ENCODE measurements at places on chromosomes 6 and 20.

DNA sequence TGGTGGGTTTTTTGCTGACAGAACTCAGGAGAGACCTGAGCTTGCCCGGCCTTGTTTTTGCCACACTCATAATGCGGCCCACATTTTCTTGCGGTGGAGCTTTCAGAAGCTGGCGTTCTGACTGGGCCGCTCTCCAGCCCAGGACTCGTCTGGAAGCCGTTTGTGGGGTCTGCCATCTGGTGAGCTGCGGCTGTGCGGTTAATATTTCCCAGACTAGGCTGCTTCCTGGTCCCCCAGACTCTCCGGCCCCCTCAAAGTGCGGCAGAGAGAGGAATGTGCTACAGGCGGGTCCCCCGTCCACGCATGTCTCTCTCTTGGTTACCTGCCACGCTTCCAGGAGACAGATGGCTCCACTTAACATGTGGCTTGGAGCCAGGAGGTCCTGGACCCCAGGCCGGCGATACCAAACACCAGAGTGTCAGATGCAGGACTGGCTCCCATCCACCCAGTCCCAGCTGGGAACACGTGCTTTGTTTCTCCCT, 128.9 kb upstream of the PMEPA1 start:
- DNase-seq = no peak

GRCh38 chr20:61768571-61769285, 297.0 kb downstream of the TAF4 start:
- no peak for DNase-seq

DNA sequence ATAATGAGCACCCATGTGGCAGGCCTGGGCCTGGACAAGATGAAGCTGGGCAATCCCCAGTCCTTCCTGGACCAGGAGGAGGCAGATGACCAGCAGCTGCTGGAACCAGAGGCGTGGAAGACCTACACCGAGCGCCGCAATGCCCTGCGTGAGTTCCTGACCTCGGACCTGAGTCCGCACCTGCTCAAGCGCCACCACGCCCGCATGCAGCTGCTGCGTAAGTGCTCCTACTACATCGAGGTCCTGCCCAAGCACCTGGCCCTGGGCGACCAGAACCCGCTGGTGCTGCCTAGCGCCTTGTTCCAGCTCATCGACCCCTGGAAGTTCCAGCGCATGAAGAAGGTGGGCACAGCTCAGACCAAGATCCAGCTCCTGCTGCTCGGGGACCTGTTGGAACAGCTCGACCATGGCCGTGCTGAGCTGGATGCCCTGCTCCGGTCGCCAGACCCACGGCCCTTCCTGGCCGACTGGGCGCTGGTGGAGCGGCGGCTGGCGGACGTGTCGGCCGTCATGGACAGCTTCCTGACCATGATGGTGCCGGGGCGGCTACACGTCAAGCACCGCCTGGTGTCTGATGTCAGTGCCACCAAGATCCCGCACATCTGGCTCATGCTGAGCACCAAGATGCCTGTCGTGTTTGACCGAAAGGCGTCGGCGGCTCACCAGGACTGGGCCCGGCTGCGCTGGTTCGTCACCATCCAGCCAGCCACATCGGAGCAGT, 1.9 kb downstream of the FNDC11 start:
- no peak for DNase-seq

DNA sequence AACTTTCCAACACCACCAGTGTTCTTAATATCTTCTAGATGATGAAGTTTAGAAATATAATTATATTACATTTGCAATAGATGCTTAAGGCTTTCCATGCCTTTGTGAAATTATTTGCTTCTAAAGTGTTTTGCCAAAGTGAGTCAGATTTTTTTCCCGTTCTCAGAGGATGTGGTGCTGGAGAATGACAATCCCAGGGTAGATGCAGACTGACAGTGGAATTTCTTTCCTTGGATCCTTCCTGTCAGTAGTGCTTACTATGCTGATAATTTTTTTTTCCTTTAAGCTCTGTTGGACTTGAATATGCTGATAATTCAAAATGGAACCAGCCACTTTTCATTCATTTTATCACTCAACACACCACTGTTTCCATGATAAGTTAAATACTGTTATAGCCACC, 59.9 kb upstream of the SOX4 start:
- no peak for DNase-seq

GRCh38 chr6:15247500-15248450, 1.9 kb downstream of the JARID2 start:
- no peak for DNase-seq

GRCh38 chr6:73790574-73790973, 94.6 kb downstream of the CD109 start:
- DNase-seq = no peak

DNA sequence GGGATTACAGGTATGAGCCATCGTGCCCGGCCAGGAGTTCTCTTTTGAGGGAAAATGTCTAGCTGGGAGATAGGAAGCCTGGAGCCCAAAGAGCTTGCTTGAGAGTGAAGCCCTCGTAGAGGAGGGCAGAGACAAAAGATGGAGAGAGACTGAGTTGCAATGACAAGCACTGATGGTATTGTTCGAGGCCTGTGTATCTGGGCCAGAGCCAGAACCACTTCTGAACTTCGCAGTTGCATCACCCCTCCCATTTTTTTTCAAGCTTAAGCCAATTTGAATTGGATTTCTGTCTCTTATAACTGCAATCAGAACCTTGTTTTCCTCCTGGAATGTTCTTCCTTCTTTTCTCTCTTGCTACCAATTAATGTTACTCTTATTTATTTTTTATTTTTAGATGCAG, 83.1 kb downstream of the KCNB1 start:
- DNase-seq = no peak

GRCh38 chr6:169075211-169075914, 178.3 kb downstream of the THBS2 start:
- DNase-seq = no peak

DNA sequence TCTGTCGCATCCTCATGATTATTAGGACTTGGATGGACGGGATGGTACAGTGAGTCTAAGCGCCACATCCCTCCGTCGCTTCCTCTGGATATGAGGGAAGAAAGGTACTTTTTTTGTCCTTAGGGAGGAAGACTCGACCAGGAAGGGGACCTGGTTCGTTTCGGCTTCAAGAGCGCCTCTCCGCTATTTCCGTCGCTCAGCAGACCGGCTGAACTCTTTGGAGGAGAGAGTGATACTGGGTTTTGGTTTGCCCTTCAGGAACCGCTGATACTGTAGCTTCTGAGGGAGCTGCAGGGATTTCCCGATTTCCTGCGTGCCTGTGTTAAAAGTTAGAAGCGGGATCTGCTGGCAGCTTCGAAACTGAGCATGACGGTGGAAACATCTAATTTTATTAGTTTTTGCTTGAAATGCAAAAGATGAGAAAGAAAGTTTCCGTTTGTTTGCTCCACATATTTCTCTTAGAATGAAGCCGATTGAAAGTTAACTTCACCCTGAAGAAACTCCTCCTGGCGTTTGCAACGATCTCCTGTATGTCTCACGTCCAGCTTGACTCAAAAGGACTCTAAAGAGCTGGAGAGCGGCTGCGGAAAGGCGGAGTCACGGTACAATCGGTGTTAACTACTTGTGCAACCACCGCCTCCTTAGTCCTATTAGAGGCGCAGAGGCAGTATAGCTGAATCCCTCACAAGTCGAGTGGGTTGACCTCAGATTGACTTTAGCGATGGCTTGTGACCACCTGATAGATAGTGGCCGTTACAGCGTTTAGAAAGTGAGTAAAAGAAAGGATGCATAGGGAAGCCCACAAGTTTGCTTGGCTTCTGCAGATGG, 129.4 kb downstream of the TRIM27 start:
- no peak for DNase-seq

DNA sequence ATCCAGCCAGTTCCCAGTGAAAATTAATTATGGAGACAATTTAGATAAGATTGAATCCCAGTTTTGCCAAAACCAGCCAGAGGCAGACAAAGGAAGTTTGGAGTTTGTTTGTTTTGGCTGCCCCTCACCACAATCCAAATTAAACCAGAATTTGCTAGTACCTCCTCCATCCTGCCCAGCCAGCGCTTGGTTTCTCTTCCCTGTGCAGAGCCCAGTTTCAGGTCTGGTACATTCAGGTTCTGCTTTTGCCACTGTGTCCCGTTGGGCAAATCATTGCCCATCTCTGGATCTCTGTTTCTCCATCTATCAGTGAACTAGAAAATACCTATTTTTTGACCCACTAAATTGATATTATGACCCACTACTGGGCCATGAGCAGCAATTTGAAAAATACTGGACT, 26.4 kb downstream of the FOXP4 start:
- DNase-seq = no peak

DNA sequence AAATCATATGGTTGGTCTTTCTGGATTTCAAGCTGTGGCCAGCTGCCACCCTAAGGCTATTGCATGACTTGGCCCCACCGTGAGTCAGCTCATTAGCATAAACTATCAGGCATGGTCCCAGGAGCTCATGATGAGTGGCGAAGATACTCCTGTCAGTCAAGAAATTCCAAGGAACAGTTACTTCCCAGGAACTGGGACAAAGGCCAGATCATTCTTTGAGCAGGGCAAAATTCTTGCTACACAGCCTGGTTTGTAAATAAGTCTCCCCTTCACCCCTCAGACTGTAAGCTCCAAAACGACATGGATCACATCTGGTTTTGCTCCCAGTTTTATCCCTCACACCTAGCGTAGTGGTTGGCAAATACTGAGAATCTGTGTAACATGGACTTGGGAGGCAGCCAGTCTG, 33.0 kb upstream of the KIAA1586 start:
- no peak for DNase-seq

DNA sequence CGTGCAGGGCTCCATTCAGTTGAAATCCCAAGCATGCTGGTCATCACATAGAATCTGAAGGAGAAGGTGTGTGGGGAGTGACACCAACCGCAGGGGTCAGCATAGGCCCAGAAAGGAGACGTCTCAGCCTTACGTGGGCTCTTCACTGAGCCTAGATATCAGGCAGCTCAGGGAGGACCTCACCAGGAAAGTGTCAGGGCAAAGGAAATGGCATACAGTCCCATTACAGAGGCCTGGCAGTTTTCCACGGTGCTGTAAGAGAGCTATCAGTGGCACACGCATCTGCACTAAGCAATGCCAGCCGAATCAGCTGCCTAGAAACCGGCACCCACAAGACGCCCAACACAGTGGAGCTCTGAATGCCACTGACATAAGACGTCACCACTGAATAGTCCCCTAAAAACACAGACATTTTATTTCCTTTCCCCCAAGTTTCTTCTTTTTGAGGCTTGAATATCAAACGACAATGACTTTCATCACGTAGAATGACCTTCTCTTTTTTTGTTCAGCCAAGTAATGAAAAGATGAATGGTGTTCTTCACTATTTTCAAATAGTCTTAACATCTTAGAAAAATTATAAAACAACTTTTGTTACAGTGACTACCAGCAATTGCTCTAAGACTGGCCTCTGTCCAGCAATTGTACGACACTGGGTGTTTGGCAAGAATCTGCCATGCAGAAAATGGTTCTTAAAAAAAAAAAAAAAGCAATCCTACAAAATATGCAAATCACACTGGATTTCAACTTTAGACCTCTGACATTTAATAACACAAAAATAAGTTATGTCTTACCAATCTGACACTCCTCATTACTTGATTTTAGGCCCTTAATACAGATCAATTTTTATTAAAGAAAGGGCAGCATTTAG, 88.9 kb upstream of the FOXQ1 start:
- no peak for DNase-seq

DNA sequence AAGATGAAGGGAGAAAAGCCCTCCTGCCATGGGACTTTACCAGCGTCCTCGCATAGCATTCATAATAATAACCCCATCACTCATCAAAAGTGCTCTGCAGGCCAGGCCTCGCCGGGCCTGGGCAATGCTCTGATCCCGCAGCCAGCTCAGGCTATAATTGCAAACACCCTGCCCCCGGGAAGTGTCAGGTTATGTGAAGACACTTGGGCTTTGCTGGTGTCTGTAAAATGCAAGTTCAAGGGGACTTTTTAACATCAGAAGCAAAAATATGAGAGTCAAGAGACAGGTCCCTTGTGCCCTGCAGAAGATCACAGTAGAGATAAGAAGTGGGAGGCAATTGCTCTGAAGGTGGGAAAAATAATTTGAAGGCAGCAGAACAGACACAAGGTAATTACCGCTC, 381.0 kb downstream of the MAFB start:
- no peak for DNase-seq

- no peak for DNase-seq
Observed at GRCh38 chr20:47559141-47559540, 57.5 kb downstream of the NCOA3 start.

- no peak for DNase-seq
Observed at GRCh38 chr6:140663772-140664171, 1289.3 kb upstream of the CITED2 start.

DNA sequence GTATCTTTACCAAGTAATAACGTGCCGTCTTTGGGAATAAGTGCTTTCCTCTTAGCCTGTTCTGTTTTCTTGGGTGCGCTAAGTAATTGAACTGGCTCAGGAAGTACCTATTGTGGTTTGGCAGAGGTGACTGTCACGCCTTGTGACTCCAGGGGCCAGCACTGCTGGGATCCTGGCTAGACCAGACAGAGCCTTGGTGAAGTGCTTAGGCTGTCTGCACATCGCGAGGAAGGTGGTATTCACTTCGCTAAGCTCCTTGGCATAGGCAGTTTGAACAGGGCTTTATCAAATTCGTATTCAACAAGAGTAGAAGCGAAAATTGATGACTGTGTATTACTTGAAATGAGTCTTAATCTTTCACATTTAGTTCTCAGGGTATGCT, 17.6 kb downstream of the PRDM1 start:
- DNase-seq = peak; percentile 60

GRCh38 chr6:22401932-22402331, 105.1 kb upstream of the PRL start:
- no peak for DNase-seq

DNA sequence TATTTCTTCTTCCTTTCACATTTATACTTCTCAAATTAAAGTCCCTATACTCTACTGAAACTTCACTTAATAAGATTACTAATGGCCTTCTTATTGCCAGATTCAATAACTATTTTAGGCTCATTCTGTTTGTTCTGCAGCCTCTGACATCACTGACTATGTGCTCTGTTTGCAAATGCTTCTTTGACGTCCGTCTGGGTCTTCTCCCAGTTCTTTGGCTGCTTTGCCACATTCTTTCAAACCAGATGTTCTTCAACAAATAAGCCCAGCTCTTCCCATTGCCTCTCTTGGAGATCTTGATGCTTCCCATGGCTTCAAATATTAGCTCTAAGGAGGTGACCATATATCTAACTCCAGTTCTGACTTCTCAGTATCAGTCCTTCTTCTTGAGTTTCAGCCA, 117.4 kb downstream of the BTBD9 start:
- no peak for DNase-seq

GRCh38 chr20:50820515-50821256, 25.8 kb downstream of the BCAS4 start:
- DNase-seq = no peak
